ENCODE measurements at places on chromosomes 13 and 19.
A peak's percentile ranks its signal among the peaks of the same experiment; 100 is the strongest.

DNA sequence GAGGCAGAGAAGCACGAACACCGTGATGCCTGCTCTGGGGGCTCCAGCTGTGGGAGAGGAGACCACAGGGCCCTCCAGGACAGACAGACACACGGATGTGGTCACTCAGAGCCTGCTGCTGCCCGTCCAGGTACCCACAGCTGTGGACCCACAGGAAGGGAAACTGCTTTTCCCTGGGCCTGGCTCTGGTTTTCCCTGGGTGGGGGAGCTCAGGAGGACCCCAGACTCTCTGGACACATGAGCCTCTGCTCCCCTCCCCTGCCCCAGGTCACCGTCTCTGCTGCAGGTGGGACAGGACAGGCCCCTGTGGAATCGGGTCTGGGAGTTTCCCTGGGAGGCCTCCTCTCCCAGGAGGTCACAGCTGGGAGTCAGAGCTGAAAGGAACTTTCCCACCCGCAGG, 7.3 kb downstream of the LILRA4 start:
- no peak for DNase-seq

- DNase-seq: no peak
These were observed 5.7 kb upstream of the GARIN5A start for GRCh38 chr19:50482271-50482855.

DNA sequence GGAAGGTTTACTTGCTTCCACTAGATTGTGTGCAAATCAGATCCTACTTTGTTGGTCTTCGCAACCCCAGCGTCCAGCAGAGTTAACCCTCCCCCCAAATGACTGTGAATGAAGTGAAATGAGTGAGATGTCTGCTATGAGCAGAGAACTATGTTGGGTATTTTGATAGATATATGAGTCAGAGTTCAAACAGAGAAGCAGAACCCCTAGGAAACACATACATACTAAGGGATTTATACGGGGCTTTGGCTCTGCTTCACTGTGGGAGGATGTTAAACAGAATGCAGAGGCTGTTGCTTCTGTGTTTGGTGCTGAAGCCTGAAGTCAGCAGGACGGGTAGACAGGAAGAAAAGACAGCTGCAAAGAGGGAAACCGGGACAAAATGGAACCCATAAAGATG, 197.0 kb downstream of the MZT1 start:
- DNase-seq: no peak

DNA sequence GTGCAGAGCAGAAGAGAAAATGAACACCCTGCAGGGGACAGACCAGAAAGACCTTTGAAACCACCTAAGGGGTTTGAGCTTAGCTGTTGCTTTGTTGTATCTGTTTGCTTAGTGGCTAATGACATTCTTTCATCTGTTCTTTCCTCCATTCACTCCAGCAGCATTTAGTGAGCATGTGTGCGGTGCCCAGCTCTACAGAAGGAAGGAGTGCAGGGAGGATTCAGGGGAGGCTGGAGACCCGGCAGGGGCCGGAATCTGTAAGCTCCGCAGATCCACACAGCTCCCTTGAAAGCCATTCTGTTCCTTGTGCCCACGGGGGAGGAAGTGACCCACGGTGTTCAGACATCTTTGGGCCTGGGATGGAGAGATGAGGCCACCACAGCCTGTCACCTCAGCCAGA, 27.5 kb downstream of the UQCRFS1 start:
- no peak for DNase-seq

DNA sequence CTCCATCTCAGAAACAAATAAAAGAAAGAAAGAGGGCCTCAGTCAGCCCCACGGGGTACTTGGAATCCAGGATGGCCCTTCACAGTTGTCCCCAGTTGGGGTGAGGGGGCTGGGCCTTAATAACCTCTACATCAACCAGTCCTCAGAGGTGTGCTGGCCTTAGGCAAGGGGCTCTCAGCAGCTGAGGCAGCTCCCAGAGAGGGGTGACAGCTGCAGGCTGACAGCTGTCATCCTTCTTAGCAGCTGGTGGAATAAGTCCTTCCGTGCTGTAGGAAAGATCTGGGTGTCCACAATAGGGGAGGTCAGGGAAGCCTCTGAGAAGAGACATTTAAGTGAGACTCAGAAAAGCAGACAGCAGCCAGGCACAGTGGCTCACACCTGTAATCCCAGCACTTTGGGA, 7.4 kb downstream of the BCAM start:
- DNase-seq: no peak

- DNase-seq: no peak
These were observed 122.5 kb downstream of the CDK8 start for GRCh38 chr13:26376430-26376829.

- DNase-seq: no peak
These were observed 16.4 kb downstream of the KLK2 start for GRCh38 chr19:50889638-50890037.

DNA sequence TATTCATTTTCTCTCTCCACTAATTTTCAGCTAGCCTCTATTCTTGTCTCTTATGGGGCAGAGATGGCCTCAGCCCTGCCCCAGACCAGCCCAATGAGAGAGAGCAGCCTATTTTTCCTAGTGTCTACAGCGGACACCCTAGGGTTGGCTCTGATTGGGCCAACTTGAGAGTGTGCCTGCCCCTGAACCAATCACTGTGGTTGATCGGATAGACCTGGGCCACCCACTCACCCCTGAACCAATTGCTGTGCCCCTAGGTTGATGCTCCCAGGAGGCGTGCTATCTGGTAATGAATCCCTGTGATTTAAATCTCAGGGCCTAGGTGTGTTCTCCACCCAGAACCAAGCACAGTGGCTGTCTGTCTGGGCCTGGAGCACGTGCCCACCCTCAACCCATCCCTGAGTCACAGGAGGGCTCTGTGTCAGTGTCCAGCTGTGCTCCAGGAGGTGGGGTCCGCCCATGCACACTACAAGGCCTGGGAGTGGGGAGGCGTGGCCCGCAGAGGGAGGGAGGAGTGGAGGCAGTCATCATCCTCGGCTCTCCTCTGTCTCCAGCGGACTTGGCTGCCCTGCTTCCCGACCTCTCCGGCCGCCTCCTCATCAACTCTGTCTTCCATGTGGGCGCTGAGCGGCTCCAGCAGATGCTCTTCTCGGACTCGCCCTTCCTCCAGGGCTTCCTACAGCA, 14.9 kb upstream of the SCN1B start:
- no peak for DNase-seq

DNA sequence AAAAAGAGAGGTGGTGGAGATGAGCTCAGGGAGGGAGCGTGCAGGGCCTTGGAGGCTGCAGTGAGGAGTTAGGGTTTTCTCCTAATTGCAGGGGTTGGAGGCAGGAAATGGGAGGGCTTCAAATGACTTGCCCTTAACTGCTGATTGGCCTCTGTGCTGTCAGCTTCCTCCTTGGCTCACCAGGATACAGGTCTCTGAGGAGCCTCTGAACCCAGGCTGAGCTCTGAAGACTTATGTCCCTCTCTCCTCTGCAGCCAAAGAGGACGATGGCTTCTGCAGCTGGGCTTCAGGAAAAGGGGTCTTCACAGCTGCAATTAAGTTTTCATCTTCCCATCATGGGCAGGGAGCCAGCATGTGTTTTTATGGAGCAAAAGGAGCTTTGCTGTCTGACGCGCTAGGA, 6.7 kb upstream of the RANBP3 start:
- DNase-seq: peak; percentile 64

GRCh38 chr13:27352698-27353097, 71.7 kb upstream of the GTF3A start:
- no peak for DNase-seq

DNA sequence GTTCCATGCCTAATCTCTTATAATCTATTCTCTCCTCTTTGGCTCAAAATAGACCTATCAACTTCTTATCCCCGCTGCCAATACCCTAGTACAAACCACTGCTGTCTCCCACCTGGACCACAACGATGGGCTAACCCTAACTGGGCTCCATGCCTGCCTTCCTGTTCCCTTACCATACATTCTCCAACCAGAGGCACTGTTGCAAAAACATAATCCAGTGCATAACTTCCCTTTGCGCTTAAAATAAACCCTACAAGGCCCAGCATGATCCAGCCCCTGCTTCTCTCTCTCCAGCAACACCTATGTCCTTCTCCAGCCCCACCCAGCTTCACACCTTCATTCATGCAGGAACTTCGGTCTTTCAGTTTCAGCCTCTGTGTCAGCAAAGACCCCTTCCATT, 27.4 kb upstream of the CEBPA start:
- DNase-seq: no peak

DNA sequence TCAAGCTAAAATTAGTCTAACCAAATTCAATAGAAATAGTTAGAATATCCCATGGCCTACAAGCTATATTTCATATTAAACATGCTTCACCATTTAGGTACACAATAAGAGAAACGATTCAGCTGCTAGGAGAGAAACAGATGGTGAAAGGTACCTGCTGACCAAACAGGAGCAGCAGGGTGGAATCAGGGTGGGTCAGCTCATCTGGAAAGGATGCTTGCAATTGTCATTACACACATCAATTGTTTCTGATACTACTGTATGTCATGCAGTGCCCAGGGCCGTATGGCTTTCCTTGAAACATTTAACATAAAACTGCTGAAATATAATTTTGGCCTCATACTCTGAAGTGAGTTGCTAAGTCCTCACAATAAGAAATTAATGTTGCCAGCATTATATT, 776.0 kb downstream of the DACH1 start:
- DNase-seq: no peak

All from Jurkat, Clone E6-1 (cell line).